ENCODE measurements at places on chromosomes 5 and 9.

GRCh38 chr5:65475336-65475735, 6.4 kb downstream of the ADAMTS6 start:
- DNase-seq = no peak

- no peak for DNase-seq
These were observed 64.2 kb downstream of the MYO10 start for GRCh38 chr5:16871746-16872339.

GRCh38 chr5:16558984-16559629, 57.7 kb downstream of the RETREG1 start:
- DNase-seq = no peak

GRCh38 chr5:88298425-88298824, 29.8 kb upstream of the TMEM161B start:
- no peak for DNase-seq

DNA sequence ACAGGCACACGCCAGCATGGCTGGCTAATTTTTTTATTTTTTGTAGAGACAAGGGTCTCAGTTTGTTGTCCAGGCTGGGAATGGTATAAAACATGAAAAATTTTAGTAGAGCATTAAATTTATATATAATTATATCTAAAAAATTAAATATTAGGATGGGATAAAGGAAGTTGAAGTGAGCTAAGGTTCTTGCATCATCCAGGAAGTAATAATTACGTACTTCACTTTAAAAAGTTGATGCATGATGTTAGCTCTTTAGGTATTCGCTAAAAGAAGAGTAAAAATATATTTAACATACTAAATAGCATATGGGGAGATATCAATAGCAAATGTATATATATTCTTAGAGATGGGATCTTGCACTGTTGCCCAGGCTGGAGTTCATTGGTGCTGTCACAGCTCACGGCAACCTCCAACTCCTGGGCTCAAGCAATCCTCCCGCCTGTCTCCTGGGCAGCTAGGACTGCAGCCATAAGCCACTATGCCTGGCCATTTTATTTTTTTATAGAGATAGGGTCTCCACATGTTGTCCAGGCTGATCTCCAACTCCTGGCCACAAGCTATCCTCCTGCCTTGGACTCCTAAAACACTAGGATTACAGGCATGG, 12.3 kb downstream of the DCAF10 start:
- no peak for DNase-seq

- no peak for DNase-seq
These were observed 131.9 kb downstream of the CDK5RAP2 start for GRCh38 chr9:120447959-120448500.

DNA sequence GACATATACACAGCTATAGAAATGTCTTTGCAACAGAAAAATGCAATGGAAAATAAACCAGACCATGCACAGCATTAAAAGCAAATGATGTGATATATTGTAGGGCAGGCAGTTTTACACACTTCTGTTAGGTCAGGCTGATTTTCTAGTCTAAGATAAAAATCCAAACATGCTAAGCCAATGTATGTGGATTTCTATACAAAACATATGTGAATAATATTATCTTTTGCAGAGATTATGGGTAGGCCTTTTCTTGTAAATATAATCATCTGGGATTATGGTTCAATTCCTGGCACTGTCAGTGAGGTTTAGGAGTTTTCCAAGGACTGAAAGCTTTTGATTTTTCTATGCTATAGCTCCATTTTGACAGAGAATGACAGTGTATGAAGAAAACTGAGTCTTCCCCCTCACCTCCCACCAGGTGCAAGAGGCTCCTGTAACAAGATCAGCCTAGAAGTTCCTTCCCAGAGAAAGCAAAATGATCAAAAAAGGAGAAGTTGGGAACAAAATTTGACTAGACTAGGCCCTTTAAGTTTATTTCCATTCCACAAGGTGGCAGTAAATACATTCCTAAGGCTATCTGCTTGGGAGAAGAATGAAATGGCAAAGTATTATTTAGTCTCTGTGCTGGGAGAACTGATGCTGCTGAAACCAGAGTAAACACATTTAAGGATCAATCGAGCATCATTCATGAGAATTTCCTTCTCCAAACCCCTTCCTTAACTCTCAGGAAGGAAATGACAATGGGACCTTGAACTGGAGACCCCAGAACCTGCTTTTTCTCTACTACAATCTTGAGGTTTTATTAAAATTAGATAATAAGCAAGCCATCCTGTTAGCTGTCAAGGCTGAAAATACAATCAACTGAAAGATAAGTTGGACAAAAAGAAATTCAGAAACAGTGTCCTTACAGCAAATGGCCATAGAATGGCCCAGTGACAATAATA, 133.0 kb upstream of the TUT7 start:
- DNase-seq = no peak

DNA sequence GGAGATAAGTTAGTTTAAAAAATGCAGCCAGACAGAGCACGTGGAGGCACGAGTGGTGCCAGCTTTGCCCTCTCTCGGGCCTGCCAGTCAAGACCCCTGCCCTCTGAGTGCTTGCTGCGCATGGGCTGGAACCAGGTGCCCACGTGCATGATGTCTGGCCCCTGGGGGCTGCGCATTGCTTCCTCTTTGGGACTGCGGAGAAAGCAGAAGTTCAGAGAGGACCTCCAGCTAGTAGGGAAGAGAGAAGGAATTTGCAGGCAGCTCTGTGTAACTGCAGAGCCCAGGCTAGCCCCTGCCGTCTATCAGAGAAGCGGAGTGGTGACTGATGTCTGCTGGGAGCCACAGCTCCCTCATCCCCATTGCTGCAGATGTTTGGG, 9.7 kb upstream of the RNU6ATAC start:
- no peak for DNase-seq

DNA sequence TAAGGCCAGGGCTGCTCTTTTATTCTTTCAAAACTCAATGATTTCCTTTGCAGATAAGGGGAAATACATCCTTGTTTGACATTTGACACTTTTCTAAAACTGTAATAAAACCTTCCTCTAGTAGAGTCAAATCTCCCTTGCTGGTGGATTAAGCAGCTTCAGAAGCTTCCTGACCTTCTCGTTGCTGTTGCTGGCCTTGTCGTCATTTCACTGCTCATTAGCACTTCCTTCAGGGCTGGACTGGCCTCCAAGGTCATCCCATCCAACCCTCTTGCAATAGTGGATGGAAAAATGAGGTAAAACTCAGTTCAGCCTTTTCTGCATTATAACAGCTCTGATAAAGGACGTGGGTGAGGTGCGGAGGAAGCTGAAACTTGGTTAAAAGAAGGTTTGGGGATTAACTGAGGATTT, 1.1 kb upstream of the ADAMTSL1 start:
- DNase-seq = no peak

- no peak for DNase-seq
These were observed 32.1 kb downstream of the NIPBL start for GRCh38 chr5:36908544-36909260.

DNA sequence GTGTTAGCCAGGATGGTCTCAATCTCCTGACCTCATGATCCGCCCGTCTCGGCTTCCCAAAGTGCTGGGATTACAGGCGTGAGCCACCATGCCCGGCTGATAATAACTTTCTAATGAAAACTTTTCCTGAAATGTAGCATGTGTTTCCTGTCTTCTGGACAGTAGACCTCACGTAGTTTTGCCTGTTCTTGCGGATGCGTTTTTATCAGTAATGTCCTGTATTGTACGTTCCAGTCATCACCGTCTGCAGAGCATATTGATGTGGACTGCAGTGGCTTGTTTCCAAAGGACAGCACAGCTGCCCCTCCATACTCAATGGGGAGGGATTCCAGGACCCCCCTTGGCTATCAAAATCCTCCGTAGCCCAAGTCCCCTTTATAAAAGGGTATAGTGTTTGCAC, 12.8 kb downstream of the EXOC3 start:
- DNase-seq = no peak

- no peak for DNase-seq
These were observed 7.1 kb downstream of the RABL6 start for GRCh38 chr9:136814725-136815421.

DNA sequence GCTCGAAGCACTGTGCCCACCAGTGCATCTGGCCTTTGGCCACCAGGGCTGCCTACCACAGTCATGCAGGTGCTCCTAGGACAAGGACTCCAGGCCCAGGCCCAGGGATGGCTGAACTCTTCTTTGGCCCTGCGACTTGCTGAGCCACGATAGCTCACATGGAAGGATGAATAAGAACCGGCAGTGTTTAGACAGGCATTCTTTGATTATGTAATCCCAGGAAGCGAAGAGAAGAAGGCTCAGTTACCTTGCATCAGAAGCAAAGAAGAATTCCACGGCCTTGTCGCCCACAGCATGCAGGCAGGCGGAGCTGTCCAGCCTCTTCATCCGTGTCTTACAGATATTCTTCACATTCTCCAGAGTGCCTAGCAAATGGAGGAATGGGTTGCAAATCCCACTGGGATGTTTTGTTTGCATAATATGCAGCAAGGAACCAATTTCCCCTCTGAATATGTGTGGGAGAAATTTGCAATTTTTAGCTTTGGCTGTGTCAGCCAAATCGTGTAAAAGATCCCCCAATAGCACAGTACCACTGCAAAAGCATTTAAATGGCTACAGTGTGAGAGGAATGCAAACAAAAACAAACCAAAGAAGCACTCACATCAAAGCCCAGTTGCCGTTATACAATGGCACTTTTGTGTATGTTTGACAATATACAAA, 29.1 kb downstream of the GFPT2 start:
- no peak for DNase-seq

GRCh38 chr5:7578071-7578470, 182.1 kb downstream of the ADCY2 start:
- no peak for DNase-seq

DNA sequence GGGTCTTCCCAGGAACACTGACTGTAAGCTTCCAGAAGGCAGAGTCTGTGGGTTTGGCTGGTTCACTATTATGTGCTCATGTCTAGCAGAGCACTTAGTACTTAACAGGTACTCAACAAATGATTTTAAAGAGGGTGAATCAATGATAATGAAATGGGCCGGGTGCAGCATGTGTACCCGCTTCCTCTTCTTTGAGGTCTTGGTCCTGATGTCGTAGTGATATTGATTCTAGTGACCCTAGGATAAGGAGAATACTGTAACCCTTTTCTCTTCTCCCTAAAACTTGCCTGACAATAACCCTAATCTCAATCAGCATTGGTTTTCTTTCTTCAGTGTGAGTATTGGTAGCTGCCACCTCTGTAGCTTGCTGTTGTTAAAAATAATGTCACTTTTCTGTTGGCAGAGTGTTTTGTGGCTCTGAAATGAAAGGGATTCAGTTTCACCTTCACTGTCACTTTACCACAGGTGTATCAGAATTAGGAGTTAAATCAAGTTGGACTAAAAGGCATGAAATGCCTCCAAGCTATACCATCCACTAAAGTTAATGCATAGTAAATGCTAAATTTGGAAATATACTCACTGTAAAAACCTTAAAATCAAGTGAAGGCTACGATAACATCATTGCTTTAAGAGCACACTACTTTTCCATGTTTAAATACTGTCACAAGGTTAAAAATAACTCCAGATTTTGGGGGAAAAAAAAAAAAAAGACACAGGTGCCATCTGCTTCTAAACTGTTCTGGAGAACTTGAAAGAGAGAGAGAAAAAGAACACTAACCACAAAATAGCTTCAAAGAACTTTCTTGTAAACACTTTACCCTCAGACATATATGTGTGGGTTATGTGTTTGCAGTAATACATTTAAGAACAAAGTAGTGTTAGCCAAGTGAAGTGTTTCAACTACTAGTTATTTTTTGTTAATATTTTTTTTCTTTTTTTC, 6.0 kb downstream of the CAMK4 start:
- DNase-seq = no peak

DNA sequence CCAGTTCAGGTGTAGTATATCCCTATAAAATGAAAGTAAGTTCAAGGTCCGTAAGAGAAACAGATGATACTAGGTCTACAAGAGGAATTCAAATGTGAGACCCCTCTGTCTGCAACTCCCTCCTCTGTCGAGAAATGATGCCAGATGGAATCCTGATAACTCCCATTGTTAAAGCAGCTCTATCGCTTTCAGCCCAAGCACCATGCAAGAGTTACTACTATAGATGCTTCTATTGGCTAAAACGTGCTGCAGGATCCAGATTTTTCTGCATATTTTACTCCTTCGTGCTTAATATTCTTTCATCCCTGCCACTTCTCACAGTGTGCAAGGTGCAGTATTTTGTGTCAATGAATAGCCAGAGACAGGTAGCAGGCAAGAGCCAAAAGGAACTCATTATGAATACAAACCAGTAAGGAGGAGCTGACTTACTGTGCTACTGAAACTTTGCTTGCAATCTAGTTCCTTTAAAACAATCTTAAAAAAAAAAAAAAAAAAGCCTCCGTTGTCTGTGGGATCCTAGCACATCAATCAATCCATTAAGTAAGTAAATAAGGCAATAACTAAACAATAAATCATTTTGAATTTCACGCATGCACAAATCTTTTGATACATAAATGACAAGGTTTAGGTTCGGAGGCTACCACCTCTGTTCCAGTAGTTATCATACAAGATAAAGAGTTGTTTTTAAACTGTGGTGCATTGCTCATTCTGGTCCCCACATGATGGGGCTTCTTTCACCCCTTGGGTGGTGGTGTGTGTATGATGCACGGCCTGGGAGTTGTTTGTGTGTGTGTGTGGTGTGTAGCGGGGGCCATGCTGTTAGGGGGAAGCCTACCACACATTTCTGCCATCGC, 151.1 kb upstream of the MPDZ start:
- DNase-seq = no peak

DNA sequence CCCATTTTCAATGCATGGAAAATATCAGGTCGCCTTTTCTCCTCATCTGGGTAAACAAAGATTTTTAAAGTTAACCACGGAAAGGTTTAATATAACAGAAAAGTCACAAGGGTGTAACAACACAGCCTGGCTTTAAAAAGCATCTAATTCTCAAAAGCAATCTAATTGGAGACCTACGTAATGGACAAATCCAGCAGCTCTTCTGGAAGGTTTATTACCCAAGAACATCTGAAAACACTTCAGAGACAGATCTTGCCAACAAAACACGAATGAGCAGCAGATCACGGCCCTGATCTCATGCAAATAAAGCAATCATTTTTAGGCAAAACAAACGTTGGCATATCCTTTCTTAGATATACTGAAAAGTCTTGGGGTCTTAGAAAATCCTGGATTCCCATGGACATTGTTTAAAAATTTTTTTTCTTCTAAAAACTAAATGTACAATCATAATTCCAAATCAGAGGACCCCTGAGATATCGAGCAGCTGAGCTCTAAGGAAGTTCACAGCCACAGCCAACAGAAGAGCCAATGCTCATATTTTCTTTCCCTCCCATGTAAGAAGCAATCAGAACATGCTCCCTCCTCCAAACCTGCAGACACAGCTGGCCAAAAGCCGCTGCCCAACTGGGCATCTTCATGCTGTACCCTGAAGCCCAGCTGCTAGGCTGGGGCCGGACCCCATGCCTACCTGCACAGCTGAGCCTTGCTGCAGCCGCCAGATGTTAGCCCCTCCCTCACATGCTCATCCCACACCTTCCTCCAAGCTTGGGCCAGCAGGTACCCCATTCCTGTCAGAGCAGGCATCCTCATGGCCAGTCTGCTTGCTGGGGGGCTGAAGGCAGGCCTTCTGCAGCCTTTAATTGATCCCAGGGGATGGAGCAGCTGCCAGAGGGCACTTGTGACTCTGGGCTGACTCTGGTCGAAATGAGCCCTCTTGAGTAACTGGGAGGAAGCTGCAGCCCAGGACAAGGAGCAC, 11.2 kb downstream of the ANKS6 start:
- no peak for DNase-seq
